Activated B cell treated with CpG ODN at 0.5 μM for 24 hours (primary cell): ENCODE measurements at places on chromosomes 12 and 14.

DNA sequence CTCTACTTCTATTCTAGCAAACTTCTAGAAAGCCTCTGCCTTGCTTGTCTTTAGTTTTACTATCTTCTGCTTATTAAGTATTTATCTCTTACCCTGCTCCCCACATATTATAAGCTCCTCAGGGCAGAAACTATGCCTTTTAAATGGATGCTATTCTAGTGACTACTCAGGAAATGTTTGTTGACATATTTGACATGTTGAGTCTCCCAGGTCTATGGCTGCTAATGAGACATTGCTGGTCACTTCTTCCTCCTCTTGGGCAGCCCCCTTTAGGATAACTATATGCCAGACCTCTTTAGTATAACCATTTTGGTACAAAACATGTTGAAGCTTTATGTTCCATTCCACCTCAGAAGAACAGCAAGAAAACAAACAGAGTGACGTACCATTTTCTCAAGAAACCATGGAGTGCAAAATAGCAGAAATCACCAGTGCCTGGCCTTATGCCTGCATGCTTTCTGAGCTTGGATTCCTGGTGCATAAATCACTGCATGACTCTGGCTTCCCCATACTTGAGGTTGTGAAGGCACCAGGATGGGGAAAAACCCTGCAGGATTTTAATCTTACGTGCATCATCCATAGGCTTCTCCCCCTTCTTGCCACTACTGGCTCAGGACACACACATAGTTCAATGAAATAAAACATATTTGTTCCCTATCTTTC is 202.6 kb downstream of the TMX1 start:
- no peaks in the 10 kb centered on the region for H3K36me3 ChIP-seq
- no peaks in the 10 kb centered on the region for H3K4me1 ChIP-seq
- H3K4me3 ChIP-seq = no peak overlapping the region
- H3K27me3 ChIP-seq = peaks cover 7% of the 10 kb centered on the region
- DNase-seq = no peak
- H3K27ac ChIP-seq = no peak overlapping the region

DNA sequence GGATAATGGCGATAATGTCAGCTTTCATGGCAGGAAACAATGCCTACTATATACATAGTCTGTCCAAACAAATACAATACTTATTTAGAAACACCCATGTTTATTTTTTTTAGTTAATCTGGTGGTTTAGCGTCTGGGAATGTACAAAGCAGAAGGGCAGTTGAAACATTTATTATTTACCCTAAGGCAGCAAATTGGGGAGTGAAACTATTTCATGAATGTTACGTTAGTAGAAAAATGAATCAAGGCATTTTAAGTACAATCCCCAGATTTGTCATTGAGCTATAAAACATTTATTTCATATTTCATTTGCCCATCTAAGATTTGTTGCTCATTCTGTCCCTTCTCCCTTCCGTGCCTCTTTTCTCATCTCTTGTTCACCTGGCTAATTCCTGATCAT is 87.1 kb upstream of the ATF1 start:
- H3K27ac ChIP-seq = no peak overlapping the region
- H3K4me1 ChIP-seq = no peaks in the 10 kb centered on the region
- H3K4me3 ChIP-seq = no peak overlapping the region

GRCh38 chr12:1539135-1539534 is 55.2 kb downstream of the FBXL14 start:
- H3K27me3 ChIP-seq = peaks cover 32% of the 10 kb centered on the region
- H3K4me3 ChIP-seq = no peak overlapping the region
- H3K4me1 ChIP-seq = no peaks in the 10 kb centered on the region
- DNase-seq = no peak
- H3K27ac ChIP-seq = no peak overlapping the region

GRCh38 chr12:67818459-67818903 is 169.9 kb downstream of the DYRK2 start:
- H3K36me3 ChIP-seq = peaks cover 4% of the 10 kb centered on the region
- H3K4me3 ChIP-seq = no peak overlapping the region
- no peak overlapping the region for H3K27ac ChIP-seq
- DNase-seq = no peak

DNA sequence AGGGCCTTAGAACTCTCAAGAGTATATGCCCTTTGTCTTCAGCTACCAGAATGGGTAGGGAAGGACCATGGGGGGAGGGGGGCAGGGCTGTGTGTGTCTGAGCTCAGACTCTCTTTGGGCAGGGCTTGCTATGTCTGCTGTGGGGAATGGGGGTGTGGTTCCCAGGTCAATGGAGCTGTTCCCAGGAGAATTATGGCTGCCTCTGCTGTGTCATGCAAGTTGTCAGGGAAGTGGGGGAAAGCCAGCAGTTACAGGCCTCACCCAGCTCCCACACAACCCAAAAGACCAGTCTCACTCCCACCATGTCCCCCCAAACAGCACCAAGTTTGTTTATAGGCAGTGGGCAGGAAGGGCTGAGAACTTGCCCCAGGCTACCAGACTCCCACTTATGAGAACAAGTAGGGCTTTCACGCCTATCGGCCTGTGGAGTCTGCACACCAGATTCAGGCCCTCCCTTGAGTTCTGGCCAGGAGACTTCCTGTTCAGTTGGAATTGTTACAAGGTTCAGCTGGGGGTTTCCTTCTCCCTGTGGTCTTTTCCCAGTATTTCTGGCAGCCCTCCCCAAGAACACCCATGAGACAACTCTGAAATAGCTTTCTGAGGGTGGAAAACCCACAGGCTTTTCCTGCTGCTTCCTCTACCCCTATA is 6.1 kb upstream of the SERPINA11 start:
- no peak for DNase-seq
- no peak overlapping the region for H3K27ac ChIP-seq
- H3K27me3 ChIP-seq = peaks cover 3% of the 10 kb centered on the region
- no peak overlapping the region for H3K4me3 ChIP-seq
- peaks cover 7% of the 10 kb centered on the region for H3K4me1 ChIP-seq
